Stimulated activated CD4-positive, alpha-beta T cell treated with anti-CD3 and anti-CD28 coated beads, Interleukin-1b, Interleukin-23, amount 100 ng/mL, for 1 hour (primary cell): ENCODE measurements at places on chromosomes 16 and 17.

DNA sequence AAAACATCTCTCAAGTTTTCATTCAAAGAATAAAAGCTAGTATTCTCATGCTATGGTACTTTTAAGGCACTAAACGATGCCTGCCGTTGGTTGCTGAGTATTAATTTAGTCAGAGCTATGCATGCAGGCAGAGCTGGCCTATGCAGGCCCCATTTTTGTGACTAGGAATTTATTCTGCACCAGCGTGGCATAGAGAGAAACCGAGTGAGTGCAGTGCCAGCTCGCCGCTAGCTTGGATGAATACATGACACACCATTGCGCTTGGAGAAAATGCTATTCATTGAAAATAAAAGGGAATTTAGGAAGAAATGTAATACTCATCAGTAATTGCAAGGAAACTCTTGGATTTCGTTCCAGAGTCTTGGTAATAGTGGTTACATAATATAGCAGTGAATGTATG lies 231.6 kb upstream of the RBFOX1 start:
- DNase-seq: no peak

DNA sequence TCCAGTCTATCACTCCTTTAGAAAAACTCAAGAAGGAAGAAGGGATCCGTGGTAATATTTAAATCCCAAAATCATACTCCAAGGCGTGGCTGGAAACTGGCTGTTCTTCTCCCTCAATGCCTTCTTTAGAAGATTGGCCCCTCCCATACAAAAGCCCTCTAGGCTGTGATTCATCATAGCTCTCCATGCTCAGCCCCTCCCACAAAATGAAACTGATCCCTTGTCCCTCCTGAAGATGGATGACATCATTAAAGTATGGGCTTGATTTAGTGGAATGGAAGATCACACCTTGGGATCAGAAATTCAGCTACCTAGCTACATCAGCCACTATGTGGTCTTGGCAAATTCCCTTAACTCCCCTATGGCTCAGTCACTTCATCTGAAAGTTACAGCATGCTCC lies 4.1 kb downstream of the GRIN2A start:
- no peak for DNase-seq

DNA sequence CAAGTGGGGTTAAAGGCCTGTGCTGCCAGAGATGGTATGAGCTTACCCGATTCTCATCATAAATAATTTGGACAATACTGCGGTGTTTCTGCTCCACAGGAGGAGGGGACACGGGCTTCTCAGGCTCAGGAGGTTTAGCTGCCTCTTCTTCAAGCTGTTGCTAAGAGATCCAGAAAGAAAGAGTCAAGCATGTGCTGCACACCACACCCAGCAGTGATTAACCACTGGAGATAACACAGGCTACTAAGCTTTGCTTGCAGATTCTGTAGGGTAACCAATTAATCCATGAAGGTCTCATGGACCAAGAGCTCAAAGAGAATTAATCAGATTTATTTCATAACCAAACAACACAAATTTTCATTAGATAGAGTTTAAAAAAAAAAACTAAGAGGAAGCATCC lies 56.6 kb downstream of the NCOR1 start:
- no peak for DNase-seq

DNA sequence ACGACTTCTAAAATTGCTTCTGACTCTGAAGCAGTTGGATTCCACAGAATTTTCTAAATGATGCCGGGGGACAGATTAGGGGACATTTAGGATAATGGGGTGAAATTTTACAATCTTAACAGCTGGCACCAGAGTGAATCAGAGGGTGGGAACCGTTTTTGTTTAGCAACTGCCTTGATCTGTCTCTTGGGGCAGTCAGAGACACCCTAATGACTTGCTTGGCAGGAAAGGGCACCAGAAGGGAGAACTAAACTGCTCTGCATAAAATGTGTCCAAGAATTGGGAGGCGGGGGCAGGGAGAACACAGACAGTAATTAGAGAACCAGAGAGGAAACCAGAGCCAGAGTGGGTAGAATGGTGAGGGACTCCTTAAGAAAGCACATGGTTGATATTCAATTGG lies 6.1 kb upstream of the ABCC12 start:
- no peak for DNase-seq

DNA sequence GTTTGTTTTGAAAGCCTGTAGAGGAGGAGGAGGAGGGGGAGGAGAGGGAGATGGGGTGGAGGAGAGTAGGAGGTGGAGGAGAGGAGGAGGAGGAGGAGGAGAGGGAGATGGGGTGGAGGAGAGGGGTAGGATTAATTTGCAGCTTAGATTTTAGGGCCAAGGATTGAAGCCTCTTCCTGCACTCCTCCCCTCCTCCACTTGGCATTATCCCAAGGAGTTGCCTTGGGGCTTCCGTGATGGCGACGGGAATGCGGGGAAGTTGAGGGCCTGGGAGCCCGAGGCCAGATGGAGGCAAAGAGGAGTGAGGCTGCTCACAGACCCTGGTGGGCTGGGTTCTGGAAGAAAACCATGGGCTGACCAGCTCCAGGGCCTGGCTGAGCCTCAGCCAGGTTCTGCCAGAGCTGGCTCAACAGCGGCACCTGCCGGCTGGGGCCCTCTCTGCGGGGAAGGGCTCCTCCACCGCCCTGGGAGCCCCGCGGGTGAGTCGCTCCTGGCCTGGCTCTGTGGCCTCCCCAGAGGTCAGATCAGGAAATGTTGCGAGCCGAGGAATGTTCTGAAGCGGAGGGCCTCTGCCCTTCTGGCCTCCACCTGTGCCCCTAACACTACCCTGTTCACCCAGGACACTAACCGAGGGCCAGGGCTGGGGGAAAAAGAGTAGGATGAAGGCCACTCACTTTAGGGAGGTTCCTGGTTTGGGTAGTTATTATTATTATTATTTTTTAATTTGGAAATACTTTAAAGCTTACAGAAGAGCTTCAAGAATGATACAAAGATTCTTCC lies 23.9 kb upstream of the FMNL1 start:
- DNase-seq: peak; percentile 90

DNA sequence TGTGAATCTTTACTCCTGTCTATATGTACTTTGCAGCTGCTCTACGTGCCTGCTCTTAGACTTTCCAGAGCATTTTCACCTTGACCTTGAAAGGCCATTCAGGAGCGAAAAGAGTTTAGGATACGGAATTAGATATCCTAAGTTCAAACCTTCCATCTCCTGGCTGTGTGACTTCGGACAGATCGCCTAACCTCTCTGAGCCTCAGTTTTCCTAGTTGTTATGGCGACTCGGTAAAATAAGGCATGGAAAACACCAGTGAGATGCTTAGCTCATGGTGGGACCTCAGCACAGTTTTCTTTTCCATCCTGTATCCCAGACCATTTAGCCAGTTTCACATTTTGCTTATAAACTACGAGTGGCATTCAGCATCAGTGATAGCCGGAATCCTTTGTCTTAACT lies 233.7 kb downstream of the RBFOX1 start:
- DNase-seq: no peak

GRCh38 chr17:45965812-45966211 lies 33.2 kb upstream of the STH start:
- DNase-seq: no peak

- DNase-seq: no peak
Measured at GRCh38 chr17:885971-886571, 93.5 kb downstream of the NXN start.

GRCh38 chr17:1592751-1593629 lies 30.4 kb upstream of the PITPNA start:
- DNase-seq: no peak

- no peak for DNase-seq
Measured at GRCh38 chr17:56739776-56740175, 93.9 kb downstream of the C17orf67 start.

GRCh38 chr17:10875984-10876555 lies 38.2 kb upstream of the PIRT start:
- DNase-seq: no peak

GRCh38 chr16:85445779-85446222 lies 167.3 kb upstream of the GSE1 start:
- no peak for DNase-seq
